Sigmoid colon (tissue), 7 donors: ENCODE measurements at places on chromosomes 4 and X.

- DNase-seq: no peak
Measured at GRCh38 chrX:35617836-35618235, 180.3 kb upstream of the MAGEB16 start.

DNA sequence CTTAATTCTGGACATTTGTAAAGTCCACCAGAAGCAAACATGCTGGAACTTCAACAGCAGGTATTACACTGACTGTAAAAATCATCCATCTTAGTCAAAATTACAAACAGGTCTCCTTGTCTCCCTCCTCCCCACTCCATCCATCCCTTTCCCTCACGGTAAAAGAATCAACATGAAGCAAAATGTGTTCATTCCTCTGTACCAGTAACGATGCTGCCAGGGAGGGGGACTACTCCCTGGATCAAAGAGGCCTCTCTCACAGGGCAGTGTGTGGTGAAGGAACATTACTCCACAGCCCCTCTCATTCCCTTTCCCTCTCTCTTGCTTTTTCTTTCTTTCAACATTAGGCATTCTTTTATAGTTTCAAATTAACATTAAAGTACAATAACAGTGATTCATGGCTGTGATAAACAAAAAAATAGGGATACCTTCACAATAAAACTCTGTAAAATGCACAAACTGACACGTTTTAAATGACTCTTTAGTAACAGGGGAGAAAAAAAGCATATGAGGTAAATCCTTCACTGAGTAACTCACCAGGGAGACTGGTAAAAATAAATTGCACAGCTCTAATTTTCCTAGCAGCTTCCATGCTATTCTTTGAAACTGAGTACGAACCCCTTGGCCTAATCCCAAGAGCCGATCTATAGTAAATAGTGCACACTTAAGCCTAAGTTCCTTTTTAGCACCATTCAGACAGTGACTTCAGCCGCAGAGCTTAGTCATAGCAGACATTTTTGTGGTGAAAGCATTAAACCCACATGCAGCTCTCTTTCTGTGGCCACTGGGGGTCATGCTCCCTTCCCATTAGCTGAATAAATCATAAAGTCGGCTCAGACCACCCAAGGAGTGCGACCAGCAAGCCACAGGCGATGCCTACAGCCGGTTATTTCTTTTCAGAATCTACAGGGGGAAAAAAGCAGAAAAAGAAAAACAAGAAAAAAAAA is 215.6 kb upstream of the GYPA start:
- no peak for DNase-seq

DNA sequence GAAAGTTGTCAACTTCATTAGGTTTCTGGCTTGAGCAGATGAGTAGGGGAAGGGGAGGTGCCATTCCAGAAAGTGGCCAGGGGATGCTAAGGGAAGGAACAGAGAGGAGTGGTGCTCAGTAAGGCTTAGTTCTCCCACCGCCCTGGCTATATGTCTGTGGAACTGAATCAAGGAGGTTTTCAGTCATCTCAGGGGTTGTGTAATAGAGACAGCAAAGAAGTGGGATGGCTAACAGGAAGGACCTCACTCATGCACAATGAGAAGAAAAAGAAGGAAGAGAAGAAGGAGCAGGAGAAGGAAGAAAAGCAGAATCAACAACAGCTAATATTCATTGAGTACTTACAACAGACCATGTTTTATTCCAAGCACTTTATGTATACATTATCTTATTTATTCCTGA is 368.7 kb downstream of the MID1IP1 start:
- DNase-seq: no peak

- DNase-seq: no peak
Measured at GRCh38 chr4:24328310-24328709, 256.0 kb downstream of the DHX15 start.
